ENCODE measurements at places on chromosomes 4 and X.

DNA sequence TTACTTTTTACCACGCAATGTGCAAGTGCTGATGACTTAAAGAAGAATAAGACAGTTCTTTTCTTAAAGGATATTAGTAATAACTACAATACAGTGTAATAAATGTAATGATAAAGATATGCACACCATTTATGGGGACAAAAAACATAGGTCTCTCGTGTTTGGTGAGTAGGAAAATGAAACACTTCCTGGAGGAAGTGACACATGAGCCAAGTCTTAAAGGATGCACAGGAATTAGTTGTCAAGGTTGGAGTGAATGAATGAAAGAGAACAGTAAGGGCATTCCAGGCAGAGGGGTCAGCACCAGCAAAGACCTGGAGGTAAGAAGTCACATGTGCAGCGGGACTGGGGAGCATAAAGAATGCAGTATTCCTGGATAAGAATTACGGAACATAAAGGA, 112.7 kb downstream of the SH3RF1 start:
- no peak for DNase-seq

DNA sequence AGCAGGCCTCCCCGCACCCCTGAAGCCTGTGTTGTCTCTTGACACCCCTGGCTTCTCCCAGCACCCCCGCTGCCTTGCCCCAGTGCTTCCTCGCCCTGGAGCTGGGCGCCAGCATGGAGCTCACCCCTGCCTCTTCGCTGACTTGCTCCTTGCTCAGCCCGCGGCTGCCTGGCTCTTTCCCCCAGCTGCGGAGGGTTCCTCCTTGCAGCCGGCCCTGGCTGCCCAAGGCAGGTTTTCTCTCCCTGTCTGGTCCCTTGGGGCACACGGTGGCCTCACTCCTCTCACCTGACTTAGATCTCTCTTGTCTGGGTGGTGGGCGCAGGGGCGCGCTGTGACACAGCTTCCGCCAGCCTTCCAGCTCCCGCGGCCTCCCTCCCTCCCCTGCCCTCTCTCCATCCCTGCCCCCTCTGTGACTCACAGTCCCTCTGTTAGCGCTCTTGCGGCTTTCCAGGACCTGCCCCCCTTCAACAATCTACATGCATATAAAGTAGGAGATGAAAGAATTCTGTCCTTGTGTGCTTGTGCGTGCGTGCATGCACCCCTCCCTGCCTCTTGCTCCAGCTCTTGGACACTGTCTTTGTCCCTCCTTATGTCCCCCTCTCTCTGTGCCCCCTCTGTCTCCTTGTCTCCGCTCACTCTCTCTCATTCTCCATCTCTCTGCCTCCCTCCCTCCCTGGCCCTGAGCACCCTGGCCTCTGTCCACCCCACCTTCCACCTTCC, 2.2 kb downstream of the PLXNB3 start:
- DNase-seq, result no peak

DNA sequence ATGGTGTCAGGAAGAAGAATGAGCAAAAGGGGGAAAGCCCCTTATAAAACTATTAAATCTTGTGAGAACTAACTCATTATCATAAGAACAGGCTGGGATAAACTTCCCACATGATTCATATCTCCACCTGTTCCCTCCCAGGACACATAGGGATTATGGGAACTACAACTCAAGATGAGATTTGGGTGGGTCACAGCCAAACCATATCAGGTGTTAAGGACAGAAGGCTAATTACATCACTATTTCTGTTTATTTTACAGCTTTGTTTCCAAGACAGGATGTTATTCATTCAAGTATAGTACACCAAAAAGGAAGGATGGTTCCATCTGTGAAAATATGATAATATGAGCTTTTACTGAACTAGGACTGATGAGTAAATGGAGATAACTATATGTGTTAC, 63.7 kb upstream of the ARSJ start:
- no peak for DNase-seq

DNA sequence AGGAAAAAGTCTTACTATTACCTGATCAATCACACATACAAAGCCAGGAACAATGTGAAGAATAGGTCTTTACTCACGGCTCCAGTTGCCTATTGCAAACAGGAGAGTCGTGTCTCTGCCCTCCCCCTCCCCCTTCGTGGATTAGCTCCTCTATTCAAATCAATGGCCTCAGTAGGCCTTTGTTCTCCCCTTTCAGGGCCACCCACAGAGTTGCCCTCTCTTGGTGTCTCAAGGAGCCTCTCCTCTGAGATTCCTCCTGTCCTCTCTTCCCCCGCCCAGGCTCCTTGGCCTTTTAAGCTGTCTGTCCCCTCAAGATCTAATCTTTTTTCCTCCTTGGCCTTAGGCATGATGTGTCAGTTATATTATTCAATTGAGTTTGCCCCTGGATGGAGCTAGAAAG, 107.2 kb upstream of the NALF2 start:
- no peak for DNase-seq

- no peak for DNase-seq
Observed at GRCh38 chrX:155259752-155260151, 4.5 kb downstream of the RAB39B start.

DNA sequence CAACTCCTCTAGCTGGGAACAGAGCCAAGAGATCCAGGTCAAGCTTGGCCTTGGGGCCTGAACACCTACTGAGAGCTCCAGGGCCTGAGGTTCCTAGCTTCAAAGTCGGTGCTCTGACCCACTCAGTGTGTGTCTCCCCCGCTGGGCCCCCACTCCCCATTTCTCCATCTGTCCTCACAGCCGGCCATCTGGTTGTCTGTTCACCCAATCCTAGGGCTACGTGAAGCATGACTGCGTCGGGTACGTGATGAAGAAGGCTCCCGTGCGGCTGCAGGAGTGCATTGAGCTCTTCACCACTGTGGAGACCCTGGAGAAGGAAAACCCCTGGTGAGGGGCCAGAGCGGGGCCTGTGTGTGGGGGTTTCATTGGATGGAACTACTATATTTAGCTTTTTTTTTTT, 12.3 kb downstream of the USP11 start:
- peak; percentile 28 for DNase-seq

DNA sequence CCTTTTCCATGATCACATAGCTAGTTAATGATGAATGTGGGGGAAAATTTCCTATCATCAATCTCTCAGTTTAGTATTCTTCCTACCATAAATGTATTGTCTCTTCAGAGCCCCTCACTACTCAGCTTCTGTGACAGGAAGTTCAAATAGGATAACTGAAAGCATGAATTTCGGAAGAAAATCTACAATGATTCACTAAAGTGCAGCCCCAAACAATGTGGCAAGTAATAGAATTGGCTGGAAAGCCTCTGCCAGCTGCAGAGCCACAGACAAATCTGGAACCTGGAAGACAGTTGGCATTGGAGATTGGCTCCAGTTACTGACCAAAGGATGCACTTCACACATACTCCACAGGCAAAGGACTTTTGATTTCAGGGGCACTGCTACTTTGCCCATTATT, 35.2 kb downstream of the EGF start:
- no peak for DNase-seq

DNA sequence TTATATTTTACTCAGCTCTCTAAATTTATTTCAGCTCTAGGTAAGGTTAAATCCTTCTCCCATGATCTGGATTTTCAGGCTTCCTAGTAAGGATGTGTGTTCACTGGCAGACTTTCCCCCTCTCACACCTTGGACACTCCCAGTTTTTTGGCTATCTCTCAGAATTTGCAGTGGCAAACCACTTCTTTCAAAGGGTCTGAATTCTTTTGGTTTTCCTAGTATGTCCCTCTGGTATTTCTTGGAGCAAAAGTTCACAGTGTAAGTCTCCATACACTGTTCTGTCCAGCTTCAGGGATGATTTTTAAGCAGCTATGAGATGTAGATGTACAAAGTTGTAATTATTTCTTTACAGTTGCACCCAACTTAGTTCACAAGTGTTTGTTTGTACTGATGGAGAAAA, 653.8 kb upstream of the GALNT7 start:
- DNase-seq, result no peak

DNA sequence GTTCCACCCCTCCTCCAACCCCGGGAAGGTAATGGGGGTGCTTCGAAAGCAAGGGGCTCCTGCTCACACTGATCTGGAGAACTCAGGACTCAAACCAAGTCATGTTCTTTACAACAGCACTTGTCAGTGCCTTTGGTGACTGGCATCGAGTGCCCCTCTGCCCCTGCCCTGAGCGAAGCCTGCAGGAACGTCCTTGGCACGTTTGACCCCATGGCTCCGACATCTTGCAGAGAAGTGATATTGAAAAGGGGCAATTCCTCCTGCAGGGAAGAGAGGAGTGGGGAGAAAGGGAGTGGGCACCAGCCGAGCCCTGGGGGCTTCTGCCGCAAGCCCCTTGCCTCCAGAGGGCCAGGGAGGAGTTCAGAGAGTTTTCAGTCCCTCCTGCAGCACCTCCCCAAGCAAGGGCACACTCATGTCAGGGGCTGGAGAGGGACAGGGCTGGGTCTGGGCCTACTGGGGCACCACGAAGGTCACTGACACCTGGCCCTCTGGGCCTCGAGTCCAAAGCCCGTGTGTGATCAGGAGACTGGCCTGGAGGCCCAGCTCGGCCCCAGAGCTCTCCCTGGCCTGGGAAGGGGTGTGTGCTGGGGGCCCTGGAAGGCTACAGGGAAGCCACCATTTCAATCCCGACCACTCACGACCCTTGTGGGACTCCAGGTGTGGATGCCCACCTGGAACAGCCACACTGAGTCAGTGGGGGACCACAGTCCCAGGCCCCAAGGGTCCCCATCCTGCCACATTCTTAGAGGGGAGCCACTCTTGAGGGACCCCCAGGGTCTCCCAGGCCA, 94.9 kb upstream of the NKX1-1 start:
- DNase-seq, result no peak

DNA sequence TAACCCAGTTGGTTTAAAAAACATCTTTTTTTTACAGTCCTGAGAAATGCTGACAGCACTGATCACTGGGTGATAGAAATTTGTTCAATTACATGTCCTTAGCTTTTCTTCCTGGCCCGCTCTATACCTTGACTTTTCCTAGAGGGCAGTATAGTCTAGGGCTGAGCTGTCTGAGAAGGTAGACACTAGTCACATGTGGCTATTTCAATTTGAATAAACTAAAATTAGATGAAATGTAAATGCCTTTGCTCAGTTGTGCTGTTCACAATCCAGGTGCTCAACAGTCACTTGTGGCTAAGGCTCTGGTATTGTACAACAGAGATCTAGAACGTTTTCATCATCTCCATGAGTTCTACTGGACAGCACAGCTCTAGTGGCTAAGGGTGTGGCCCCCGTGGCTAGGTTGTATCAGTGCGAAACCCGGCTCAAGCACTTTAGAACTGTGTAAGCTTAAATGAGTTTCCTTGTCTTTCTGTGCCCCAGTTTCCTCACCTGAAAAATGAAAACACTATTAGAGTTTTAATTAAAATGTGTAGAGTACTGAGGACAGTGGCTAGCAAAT, 111.6 kb upstream of the WDR17 start:
- DNase-seq, result no peak

DNA sequence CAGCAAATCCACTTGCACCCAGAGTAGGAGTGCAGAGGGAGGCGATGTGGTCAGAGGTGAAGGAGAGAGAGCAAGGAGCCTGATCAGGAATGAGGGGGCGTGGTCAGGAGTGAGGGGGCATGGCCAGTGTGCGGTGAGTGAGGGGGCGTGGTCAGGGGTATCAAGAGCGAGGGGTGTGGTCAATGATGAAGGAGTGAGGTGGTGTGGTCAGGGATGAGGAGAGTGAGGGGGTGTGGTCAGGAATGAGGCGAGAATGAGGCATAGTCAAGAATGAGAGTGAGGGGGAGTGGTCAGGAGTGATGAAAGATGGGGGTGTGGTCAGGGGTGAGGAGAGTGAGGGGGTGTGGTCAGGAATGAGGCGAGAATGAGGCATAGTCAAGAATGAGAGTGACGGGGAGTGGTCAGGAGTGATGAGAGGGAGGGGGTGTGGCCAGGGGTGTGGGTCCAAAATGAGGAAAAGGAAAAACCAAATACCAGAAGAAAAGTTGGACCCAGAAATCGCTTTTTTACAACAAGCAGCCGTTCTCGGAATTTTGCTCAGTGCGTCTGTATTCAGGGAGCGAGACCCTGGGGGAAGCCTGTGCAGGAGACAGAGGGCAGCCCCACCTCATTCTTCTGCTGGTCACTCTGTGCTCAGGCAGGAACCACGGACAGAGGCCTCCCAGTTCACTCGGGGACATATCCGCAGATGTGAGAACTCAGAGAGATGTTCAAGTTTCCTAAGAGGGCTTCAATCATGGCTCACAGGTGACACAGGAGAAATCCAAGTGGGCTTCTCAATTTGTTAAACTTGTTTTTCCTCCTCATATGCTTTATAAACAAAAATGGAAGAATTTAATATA, 47.5 kb downstream of the MAGEA1 start:
- DNase-seq, result no peak

GRCh38 chr4:13982010-13982409, 354.5 kb upstream of the BOD1L1 start:
- no peak for DNase-seq

DNA sequence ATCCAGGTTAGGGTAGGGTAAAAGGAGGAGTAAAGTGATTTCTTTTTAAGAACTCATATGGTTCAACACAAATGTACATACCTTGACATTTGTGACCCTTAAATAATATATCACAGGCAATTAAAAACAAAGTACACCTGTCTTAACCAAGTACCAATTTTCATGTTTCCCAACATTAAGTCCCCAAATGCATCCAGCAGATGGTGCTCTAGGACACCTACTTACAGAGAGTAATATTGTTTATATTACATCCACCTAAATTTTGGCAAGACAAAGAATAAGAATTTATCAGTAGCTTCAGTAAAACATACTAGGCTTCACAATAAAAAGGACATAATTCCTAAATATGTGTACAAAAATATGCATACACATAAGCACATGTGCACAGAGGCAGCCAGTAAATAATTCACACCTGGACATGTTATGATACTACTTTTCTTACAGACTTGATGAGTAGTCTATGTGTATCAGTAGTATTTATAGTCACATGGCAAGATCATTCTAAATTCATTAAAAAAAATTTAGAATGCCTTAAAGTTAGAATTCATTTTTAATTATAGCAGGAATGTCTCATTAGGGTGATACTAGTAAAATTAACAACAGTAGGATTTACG, 219.7 kb downstream of the DCLK2 start:
- DNase-seq, result peak; percentile 64

DNA sequence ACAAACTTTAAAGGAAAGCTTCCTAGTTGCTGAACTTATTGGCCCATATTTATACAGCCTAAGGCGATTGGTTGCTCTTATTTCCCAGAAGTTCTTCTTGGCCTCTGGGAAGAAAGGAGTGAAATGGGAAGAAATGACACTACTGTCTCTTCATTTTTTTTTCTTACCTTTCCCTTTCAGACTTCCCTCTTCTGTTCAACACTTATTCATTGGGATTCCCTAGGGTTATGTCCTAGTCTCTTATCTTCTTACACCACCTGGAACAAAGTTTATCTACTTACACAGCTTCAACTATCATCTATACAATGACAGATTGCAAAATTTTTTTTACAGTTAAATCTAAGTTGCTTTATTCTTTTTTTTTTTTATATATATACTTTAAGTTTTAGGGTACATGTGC, 68.0 kb downstream of the SNX12 start:
- DNase-seq, result no peak

Measured in NCI-H1694 (cell line).